Bronchus fibroblast of lung (primary cell): ENCODE measurements at places on chromosomes 2 and 18. TPM values are rescaled to one million over a fixed set of nuclear protein-coding genes. Genes with fewer than 3 reads are reported as not detected.

Gene CENPA
- 23.4 and 25.1 TPM in 2 replicates for total RNA-seq

Gene CTAGE1
- not detected in 2 replicates for total RNA-seq

Gene RNF125
- total RNA-seq, result 0.30 and 0.34 TPM in 2 replicates

Gene GMCL1
- total RNA-seq, result 6.4 and 8.4 TPM in 2 replicates

Gene KCNE4
- 1.9 and 2.0 TPM in 2 replicates for total RNA-seq

Gene SMYD1
- total RNA-seq, result not detected in 2 replicates

Gene EIF2AK2
- 15.1 and 16.6 TPM in 2 replicates for total RNA-seq
